ENCODE measurements at places on chromosomes 2 and 18.

DNA sequence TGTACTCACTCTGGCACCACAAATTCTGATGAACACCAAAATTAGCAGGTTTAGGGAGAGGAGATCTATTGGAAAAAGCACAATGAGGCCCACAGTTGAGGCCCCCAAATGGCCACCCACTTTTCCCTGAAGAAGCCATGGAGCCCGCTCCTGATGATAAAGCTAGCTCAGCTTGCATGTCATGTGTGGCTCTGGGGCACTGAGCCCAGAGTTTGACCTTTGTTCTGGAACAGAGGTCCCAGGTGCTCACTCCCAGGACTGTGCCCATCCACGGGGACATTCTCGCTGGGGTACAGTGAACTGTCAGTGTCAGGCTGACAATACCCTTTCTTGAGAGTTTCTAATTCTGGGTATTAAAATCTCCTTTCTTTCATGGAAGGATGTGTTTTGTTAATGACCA is 36.2 kb downstream of the XDH start:
- DNase-seq, result no peak

- no peak for DNase-seq
Observed at GRCh38 chr2:7774481-7774880, 857.3 kb downstream of the RNF144A start.

GRCh38 chr2:190922376-190922775 is 41.8 kb downstream of the GLS start:
- DNase-seq, result no peak

GRCh38 chr18:23291456-23292205 is 156.3 kb downstream of the CABLES1 start:
- DNase-seq, result no peak

DNA sequence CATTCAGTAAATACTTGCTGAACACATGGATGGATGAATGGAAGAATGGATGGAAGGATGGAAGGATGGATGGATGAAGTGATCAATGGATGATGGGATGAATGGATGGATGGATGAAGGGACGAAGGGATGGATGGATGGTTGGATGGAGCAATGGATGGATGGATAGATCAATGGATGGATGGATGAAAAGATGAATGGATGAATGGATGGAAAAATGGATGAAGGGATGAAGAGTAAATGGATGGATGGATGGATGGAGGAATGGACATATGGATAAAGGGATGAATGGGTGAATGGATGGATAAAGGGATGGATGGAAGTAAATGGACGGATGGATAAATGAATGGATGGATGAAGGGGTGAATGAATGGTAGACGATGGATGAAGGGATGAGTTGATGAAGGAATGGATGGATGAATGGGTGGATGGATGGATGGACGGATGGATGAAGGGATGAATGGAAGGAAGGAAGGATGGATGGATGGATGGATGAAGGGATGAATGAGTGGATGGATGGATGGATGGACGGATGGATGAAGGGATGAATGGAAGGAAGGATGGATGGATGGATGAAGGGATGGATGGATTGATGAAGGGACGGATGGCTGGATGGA is 13.9 kb upstream of the ID2 start:
- no peak for DNase-seq

- DNase-seq, result no peak
Observed at GRCh38 chr18:8957731-8958130, 144.8 kb upstream of the NDUFV2 start.

GRCh38 chr2:68870215-68870614 is 982 bp downstream of the BMP10 start:
- no peak for DNase-seq

DNA sequence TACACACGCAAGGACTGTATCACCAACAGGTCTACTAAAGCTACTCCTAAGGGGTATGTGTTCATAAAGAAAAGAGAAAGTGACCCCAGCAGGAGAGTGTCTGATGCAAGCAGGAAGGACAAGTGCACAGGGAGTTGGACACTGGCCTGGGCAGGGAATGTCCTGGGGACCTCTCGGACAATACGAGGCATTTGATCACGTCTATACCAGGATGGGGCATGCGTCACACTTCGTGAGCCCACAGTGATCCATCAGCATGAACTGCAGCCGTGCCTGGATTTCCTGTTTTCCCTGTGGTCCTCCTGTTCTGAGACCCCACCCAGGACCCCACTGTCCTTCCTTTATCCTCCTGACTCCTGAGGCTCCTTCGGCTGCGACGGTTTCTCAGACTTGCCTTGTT is 113.9 kb downstream of the HDAC4 start:
- DNase-seq, result no peak

- DNase-seq, result no peak
Observed at GRCh38 chr2:6841537-6842287, 24.0 kb downstream of the CMPK2 start.

- DNase-seq, result no peak
Observed at GRCh38 chr2:229910832-229911412, 10.9 kb downstream of the TRIP12 start.

- DNase-seq, result no peak
Observed at GRCh38 chr2:192030289-192030688, 164.4 kb downstream of the TMEFF2 start.

GRCh38 chr18:3015204-3015592 is 2.3 kb upstream of the LPIN2 start:
- no peak for DNase-seq

DNA sequence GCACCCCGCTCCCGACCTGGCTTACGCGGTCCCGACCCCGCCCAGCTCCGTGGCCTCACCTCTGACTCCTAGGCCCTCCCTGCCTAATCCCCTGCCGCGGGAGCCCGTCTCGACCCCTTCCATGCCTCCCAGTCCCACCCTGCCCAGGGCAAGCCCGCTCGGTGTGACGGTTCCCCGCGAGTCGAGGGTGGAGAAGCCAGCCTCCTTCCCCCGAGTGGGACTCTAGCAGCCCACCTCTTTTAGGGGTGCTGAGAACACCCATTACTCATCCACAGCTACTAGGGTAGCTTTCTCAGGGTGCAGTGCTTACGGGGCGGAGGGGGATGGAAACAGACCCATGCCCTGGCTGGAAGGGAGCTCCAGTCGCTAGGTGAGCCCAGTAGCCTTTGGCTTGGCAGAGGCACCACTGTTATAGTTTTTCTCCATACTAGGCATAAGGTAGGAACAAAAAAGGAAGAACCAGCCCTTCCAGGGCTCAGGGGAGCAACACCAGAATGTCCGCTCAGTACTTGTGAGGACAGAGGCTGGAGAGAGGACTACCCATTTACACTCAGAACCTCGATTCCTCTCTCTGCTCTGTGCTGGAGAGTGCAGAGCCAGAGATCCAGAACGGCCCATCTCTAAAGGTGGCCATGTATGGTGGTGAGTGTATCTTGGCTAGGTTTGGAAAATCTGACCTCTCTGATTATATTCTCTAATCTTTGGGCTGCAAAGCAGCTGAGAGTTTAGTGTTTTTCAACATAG is 606 bp downstream of the AGBL5 start:
- no peak for DNase-seq

DNA sequence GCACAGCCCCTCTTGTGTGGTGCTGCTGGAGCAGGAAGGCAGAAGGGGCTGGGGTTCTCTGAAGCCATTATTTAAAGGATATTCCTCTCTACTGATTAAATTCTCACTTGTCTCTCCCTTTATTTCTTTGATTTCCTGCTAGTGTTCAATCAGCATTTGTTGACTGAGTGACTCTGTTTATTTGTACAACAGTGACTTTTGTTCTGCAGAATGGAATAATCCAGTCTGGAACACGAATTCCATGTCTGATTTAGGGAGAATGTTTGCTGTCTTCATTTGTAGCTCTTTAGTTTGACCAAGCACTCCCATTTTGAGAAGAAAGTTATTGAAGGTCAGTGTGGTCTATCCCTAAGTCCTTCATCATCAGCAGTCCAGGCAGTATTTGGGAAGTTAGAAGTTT is 141.2 kb downstream of the SETBP1 start:
- no peak for DNase-seq

DNA sequence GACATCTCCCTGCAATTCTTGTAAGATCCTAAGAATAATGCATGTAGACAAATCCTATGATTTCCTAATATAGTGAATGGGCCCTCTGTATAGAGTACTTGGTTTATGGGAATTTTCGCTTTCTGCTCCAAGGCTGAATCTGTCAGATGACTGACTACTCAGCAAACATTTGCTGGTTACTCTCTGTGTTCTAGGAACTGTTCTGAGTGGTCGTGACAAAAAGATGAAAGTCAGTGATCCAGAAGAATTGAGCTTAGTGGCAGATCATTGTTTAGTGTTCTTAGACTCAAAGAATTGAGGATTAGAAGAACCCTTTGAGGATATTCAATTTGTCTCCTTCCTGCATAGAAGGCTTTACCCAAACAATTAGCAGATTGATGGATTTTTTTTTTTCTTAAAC is 10.0 kb downstream of the XRCC5 start:
- no peak for DNase-seq

DNA sequence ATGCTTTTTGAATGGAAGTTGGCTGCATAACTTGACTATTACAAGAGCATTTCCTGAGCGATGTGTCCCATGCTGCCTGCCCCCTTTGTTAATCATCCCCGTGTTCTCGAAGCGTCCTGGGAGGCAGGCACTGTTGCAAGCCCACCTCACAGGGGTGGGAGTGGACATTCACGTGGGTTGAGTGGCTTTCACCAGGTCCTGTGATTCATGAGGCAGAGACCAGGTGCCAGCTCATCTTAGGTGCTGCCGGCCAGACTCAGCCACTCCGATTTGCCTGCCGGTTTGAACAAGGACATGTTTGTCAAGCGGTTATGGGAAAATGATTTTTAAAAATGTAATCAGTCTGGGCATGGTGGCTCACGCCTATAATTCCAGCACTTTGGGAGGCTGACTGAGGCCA is 112.5 kb downstream of the ZNF532 start:
- no peak for DNase-seq

GRCh38 chr2:7014174-7014640 is 97.0 kb downstream of the RNF144A start:
- no peak for DNase-seq

DNA sequence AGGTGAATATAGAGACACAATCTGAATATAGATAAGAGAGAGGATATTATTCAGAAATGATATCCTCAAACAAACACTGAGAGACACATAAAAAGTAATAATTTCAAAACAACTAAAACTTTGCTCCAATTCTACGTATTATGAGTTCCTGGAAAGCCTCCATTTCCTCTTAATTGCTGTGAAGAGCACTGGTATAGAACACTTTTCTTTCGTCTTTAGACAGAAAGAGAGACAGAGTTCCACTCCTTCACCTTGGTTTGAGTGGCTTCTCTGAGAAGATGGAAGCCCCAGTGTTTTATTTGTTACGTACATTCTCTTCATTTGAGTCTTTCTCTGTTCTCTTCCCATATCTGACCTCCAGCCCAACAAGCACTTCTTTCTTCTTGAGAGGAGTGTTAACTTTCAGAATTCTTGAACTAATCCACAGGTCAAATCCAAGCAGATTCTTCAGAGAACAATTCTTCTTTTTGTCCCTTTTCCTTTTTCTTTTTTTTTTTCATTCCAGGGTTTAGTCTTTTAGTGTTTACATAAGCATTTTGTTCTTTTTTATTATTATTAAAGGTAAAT is 6.4 kb upstream of the PIK3C3 start:
- no peak for DNase-seq

- DNase-seq, result no peak
Observed at GRCh38 chr2:180987146-180987545, 6.7 kb downstream of the UBE2E3 start.

Measured in stimulated activated naive B cell treated with anti-CD40 and anti-IgM and Interleukin-4, amounts not matched to agents 10 μg/mL and 1 μg/mL and 100 μg/mL, for 72 hours (primary cell).